Calu3 (cell line): ENCODE measurements at places on chromosomes 3 and 15. TPM values are rescaled to one million over a fixed set of nuclear protein-coding genes. Genes with fewer than 3 reads are reported as not detected.

DNA sequence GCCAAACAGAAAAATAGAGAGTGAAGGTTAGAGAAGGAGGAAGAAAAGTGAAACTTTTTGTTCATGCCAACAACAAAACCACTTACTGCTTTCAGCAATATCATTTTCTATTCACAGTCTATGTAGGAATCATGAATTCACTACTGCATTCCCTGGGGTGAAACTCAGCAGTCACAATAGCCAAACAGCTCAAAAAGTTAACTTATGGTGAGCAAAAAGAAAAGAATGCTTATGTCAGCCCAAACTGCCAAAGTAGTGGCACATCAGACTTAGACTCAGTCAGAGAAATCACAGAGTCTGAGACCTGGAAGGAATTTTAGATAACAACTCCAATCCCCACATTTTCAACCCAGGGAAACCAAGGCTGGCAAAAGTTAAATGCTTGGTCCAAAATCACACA lies 238.7 kb upstream of the TMCO5A start:
- H3K4me3 ChIP-seq, result no peak overlapping the region
- DNase-seq, result no peak
- H3K4me1 ChIP-seq, result no peaks in the 10 kb centered on the region
- no peak overlapping the region for H3K27ac ChIP-seq

GRCh38 chr3:183584246-183584913 lies 28.9 kb upstream of the KLHL6 start:
- H3K27me3 ChIP-seq, result peaks cover 37% of the 10 kb centered on the region
- H3K4me1 ChIP-seq, result no peaks in the 10 kb centered on the region
- no peaks in the 10 kb centered on the region for H3K36me3 ChIP-seq

DNA sequence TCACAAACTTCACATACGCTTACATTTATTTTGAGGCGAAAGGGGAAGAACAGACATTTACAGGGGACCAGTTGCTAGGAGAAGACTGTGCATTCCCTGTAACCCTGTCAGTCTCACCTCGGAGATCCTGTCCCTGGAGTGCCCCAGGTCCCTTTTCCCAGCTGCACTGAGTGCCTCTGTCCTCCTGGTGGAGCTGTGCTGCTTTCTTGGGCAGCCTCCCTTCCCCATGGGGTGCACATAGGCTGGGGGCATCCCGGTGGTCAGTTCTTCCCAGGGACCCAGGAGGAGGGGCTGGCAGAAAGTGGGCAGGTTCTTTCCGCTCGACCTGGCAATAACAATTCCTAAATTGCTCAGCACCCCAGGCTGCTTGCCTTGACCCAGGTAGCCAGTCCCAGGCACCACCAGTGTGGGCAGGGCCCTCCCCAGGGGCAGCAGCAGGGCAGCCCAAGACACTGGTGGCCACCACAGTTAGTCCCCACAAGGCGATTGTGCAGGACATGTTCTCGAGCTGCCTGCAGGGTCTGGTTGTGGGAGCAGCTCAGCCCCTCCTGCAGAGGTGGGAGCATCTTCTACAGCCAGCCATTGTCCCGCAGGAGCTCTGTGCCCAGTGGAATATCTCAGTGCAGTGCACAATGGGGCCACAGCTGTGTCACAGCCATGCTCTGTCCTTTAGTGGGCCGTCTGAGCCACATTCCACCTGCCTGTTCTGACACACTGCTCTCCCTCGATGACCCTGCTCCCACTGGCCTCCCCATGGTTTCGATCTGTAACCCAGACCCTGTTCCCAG lies 36.3 kb downstream of the APBA2 start:
- no peaks in the 10 kb centered on the region for H3K4me1 ChIP-seq
- H3K4me3 ChIP-seq, result no peak overlapping the region
- DNase-seq, result no peak
- H3K27ac ChIP-seq, result no peak overlapping the region

GRCh38 chr3:36248374-36248773 lies 131.9 kb upstream of the STAC start:
- no peak overlapping the region for H3K27ac ChIP-seq
- H3K27me3 ChIP-seq, result no peaks in the 10 kb centered on the region
- H3K4me3 ChIP-seq, result no peak overlapping the region
- DNase-seq, result no peak

DNA sequence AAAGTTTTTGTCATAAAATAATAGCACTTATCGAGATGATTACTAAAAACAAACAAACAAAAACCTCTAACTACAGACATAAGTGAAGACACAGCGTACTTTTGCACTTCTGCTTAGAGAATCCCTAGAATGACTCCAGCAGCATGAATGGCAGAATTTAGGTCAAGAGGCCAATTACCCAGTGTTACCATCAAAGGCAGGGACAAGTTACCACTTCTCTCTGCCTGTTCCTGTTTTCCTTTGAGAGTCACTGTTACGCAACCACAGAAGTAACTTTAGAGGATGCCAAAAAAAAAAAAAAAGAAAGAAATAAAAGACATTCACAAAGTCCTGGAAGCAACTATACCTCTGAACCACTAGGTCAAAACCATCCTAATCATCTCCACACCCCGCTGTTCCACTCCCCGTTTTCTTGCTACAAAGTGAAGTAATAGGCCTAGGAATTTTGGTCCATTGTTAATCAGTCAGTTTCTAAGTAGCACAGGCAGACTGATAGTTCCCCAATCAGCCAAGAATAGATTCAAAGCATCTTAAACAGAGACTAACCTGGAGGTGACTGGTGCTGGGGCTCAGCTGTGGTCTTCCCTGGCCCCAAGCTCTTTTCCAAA lies 41.9 kb downstream of the FMN1 start:
- no peak overlapping the region for H3K27ac ChIP-seq
- H3K4me3 ChIP-seq, result no peak overlapping the region
- no peaks in the 10 kb centered on the region for H3K27me3 ChIP-seq
- DNase-seq, result no peak
- H3K36me3 ChIP-seq, result peaks cover 5% of the 10 kb centered on the region
- no peaks in the 10 kb centered on the region for H3K4me1 ChIP-seq

Gene SCN5A
- total RNA-seq, result 0.42 and 0.61 TPM in 2 replicates

DNA sequence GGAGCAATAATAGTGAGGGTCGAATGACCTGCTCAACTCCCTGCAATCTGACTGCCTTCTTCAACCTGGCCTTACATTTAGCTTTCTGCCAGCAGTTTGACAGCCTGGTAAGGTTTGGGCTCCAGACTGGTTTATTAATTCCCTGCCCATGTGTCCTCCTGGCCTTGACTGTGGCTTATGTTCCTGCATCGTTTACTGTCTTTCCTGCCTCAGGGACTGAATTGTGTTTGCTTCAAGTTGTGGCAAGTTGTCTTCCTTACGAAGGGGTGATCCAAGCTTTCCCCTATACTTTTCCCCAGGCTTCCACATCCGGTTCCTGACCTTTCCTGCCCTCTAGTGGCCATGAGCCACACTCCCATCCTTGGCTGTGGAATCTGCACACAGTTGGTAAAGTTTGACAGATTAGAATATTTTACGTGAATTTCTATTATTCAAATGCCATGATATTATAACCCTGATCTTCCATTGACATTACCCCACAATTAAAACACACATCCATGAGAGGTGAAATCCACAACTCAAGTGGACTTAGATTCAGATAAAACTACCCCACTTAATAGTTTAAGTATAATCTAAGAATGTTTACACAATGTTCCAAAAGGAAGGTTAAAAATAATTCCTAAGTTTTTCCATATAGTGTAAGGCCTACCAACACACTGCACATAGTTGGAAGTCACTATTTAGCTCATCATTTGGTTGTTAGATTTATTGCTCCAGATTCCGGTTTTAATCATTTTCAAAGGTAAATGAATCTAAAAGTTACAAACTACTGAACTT lies 95.7 kb downstream of the NEDD4 start:
- DNase-seq, result peak; percentile 70
- peaks cover 13% of the 10 kb centered on the region for H3K4me1 ChIP-seq
- peak overlapping the region; percentile 29 for H3K27ac ChIP-seq
- H3K27me3 ChIP-seq, result no peaks in the 10 kb centered on the region
- H3K4me3 ChIP-seq, result no peak overlapping the region

GRCh38 chr3:171809861-171810628 lies at the start of gene PLD1:
Gene PLD1 (minus strand): TSS chr3:171810483. CDS start chr3:171738051, 72,432 bp downstream.
- no peaks in the 10 kb centered on the region for H3K27me3 ChIP-seq
- H3K4me1 ChIP-seq, result peaks cover 62% of the 10 kb centered on the region
- peaks cover 38% of the 10 kb centered on the region for H3K36me3 ChIP-seq
- DNase-seq, result peak; percentile 97

- H3K36me3 ChIP-seq, result no peaks in the 10 kb centered on the region
- no peak overlapping the region for H3K4me3 ChIP-seq
- H3K27me3 ChIP-seq, result peaks cover 23% of the 10 kb centered on the region
- DNase-seq, result no peak
- no peaks in the 10 kb centered on the region for H3K4me1 ChIP-seq
These were observed 150.1 kb downstream of the PDZRN3 start for GRCh38 chr3:73474619-73475018.

DNA sequence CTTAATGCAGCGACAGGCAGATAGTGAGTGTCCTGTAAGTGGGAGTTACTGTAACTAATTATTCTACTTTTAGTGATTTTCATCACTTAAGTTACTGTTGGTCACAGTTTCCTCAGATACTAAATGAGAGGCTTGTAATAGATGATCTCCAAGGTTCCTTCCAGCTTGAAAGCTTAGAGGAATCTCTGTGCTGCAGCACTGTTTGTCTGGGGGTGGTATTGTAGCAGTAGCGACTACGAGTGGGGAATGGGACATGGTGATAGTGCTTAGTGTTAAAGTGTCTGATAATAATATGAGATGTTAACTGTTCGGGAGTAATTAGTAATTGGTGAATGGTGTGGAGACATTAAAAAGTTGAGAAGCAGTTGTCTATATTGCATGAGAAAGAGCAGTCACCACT lies 12.4 kb downstream of the PPP4R2 start:
- no peaks in the 10 kb centered on the region for H3K27me3 ChIP-seq
- peak overlapping the region; percentile 24 for H3K27ac ChIP-seq
- H3K4me3 ChIP-seq, result no peak overlapping the region
- peaks cover 19% of the 10 kb centered on the region for H3K4me1 ChIP-seq

DNA sequence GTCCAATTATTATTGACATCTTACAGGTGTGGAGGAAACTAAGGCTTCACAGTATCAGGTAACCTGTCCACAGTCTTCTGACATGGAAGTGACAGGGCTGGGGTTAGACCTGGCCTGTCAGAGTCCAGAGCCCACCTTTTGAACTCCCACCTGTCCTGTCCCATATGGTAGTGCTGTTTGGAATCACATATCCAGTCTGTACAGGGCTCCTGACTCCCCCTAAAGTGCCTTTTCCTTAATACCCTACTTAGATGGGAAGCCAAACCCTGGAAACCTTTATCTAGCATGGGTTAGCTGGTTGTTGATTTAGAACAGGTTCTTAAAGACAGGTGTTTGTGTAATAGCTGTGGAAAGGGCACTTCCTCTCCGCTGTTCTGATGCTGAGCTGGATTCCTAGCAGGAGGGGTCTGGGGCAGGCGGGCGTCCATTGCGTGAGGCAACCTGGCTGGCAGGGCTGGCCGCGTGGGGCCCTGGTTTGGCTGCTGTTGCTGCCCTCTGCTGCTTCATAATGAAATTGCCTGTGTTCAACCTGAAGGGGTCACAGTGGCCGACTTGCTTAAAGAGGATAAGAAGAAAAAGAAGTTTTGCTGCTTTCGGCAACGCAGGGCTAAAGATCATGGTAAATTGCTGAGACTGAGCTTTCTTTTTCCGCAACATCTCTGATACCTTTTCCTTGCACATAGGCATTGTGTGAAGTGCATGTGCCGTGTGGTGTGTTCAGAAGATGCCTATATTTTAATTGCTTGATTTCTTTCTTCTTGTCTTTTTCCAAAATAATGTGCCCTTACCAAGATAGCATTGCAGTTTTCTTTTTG lies 136.2 kb downstream of the CHDH start:
- H3K27ac ChIP-seq, result no peak overlapping the region
- peak; percentile 80 for DNase-seq
- no peaks in the 10 kb centered on the region for H3K27me3 ChIP-seq
- no peak overlapping the region for H3K4me3 ChIP-seq
- H3K36me3 ChIP-seq, result no peaks in the 10 kb centered on the region
- peaks cover 11% of the 10 kb centered on the region for H3K4me1 ChIP-seq

DNA sequence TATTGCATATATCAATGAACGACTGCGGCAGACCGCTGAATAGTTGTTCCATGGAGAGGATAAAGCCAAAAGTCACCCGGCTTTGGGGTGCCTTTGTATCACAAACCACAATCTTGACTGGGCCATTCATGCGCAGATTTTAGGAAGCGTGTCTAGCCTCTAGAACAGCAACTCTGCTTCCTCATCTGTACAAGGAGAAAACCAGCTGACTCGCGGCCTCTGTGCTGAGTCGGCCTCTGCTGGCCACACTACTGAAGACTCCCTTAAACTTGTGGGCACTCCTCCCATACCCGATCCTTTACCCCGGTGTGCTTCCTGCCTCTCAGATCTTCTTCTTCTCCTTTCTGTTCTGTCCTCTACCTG lies 872 bp downstream of the DLEC1 start:
- H3K27ac ChIP-seq, result peak overlapping the region; percentile 15
- H3K4me1 ChIP-seq, result peaks cover 17% of the 10 kb centered on the region
- H3K27me3 ChIP-seq, result no peaks in the 10 kb centered on the region
- DNase-seq, result peak; percentile 58

DNA sequence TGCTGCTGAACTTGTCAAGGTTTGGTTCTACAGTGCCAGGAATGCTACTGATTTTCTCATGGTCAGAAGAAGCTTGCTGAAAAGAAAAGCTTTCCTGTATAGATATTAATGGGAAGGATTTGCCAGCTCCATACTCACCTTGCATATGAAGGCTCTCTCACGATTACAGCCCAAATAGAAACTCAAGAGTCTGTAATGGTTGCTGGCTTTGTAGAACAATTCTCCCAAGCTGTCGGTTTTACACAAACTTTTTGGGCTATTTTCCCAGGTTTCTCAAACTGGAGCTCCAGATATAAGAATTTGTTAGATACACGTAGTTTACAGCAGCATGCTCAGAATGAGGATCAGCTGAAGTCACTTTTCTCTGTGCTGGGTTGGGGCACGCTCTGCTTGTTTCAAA lies 30.1 kb upstream of the LRRC3B start:
- no peak overlapping the region for H3K4me3 ChIP-seq
- no peak for DNase-seq
- H3K4me1 ChIP-seq, result peaks cover 13% of the 10 kb centered on the region
- H3K27me3 ChIP-seq, result peaks cover 72% of the 10 kb centered on the region
- H3K27ac ChIP-seq, result peak overlapping the region; percentile 53
- H3K36me3 ChIP-seq, result no peaks in the 10 kb centered on the region

Gene PLIN1
- 0.35 and 0.37 TPM in 2 replicates for total RNA-seq

Gene CCR4
- not detected in 2 replicates for total RNA-seq

- no peak overlapping the region for H3K4me3 ChIP-seq
- H3K4me1 ChIP-seq, result no peaks in the 10 kb centered on the region
- H3K36me3 ChIP-seq, result no peaks in the 10 kb centered on the region
- DNase-seq, result no peak
- no peak overlapping the region for H3K27ac ChIP-seq
- H3K27me3 ChIP-seq, result no peaks in the 10 kb centered on the region
These were observed 660.7 kb upstream of the ADAMTS9 start for GRCh38 chr3:65348398-65348995.
